ENCODE measurements at places on chromosomes 13 and 19.

DNA sequence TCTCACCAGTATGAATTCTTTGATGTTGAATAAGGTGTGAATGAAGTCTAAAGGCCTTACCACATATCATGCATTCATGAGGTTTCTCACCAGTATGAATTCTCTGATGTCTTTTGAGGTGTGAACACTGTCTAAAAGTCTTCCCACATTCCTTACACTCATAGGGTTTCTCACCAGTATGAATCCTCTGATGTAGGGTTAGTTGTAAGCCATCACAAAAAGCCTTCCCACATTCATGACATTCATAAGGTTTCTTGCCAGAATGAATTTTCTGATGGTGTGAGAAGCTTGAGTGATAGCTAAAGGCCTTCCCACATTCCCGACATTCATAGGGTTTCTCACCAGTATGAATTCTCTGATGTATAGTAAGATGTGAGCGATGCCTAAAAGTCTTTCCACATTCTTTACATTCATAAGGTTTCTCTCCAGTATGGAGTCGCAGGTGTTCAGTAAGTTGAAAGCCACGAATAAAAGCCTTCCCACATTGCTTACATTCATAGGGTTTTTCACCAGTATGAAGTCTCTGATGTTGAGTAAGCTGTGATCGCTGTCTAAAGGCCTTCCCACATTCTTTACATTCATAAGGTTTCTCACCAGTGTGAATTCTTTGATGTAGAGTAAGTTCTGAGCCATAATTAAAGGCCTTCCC, 27.7 kb downstream of the ZNF461 start:
- no peak for DNase-seq

DNA sequence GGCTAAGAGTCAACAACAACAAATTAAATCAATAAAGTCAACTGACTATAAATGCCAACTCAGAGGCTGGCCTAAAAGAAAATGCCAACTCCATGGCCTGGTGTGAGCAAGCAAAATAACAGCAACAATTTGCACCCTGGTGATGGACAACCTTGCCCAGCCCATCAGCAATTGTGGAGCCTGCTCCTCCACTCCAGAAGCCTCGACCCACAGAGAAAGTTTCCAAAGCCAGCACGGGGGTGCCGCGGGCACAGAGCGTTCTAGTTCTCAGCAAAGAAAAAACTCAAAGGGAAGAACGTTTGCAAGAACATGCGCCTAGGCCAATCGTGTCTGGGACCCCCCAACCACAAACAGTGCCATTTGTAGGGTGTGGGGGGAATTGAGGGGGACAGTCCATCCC, 11.3 kb downstream of the EPS15L1 start:
- no peak for DNase-seq

- no peak for DNase-seq
These were observed 244.8 kb downstream of the NHLRC3 start for GRCh38 chr13:39283072-39283471.

DNA sequence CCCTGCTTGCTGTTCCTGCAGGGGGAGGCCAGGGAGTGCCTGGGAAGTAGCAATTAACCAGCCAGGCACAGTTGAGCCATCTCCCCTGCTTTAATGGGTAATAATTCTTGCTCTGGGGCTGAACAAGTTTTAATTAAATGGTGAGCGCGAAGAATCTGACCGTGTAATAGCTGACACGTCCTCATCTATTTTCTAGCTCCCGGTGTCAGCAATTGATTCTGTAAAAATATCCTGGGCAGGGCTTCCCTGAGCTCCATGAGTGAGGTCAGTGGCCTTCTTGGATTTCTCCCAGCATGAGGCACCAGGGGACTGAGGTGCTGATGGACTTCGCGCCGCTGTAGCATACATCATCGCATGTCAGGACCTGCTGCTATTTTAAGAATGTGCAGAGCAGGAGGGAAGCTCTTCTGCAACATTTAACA, 26.9 kb downstream of the SIPA1L3 start:
- no peak for DNase-seq

GRCh38 chr19:42191330-42191729, 26.1 kb downstream of the DEDD2 start:
- no peak for DNase-seq

- DNase-seq, result no peak
These were observed 1.2 kb downstream of the ZNF347 start for GRCh38 chr19:53157626-53158025.

- DNase-seq, result no peak
These were observed at the start of gene CEACAM16 for GRCh38 chr19:44698492-44699201. TSS of gene CEACAM16 (plus strand) at chr19:44699151. CDS start at chr19:44701457, 2,306 bp downstream.

- DNase-seq, result no peak
These were observed 3.0 kb downstream of the PPP6R1 start for GRCh38 chr19:55255618-55256423.

DNA sequence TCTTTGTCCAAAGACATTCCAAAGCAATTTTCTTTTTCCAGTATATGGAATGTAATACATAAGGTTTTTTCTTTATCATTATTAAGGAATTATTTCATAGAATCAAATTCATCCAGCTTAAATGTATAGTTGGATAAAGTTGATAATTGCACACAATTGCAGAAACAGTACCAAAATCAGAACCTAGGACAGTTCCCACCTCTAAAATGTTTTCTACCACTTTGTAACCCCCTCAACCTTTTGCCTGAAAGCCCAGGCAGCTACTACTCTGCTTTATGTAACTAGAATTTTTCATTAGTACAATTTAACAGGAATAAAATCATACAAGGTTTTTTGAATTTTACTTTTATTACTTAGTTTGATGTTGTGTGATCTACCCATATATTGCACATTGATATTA, 98.0 kb downstream of the PRR20E start:
- no peak for DNase-seq

DNA sequence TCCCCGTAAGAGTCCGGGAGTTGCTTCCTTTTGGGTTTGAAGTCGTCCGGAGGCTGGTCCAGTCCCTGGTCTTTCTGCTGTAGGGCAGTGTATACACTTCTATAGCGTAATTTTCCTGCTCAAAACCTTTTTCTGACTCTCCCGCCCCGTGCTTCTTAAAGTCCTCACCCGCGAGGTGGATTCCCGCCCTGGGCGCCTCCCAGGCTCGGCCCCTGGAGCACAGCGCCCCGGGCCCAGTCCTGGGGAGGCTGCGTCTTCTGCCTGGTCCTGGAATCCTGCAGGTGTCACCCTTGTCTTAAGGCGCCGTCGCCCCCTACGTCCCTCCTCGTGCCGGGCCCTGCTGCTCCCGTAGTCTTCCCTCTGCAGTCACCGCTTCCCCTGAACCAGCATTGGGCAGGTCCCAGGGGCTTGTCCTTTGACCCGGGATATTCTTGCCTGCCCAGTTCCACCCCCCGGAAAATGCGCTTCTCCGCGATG, 34.4 kb upstream of the ZNF808 start:
- no peak for DNase-seq

- DNase-seq, result no peak
These were observed 1508.3 kb upstream of the PRR20A start for GRCh38 chr13:55632402-55632801.

- DNase-seq, result no peak
These were observed 28.0 kb downstream of the ZSWIM4 start for GRCh38 chr19:13823256-13823655.

GRCh38 chr13:38012096-38012495, 142.5 kb upstream of the TRPC4 start:
- no peak for DNase-seq

GRCh38 chr13:101612735-101613134, 160.3 kb downstream of the ITGBL1 start:
- no peak for DNase-seq

DNA sequence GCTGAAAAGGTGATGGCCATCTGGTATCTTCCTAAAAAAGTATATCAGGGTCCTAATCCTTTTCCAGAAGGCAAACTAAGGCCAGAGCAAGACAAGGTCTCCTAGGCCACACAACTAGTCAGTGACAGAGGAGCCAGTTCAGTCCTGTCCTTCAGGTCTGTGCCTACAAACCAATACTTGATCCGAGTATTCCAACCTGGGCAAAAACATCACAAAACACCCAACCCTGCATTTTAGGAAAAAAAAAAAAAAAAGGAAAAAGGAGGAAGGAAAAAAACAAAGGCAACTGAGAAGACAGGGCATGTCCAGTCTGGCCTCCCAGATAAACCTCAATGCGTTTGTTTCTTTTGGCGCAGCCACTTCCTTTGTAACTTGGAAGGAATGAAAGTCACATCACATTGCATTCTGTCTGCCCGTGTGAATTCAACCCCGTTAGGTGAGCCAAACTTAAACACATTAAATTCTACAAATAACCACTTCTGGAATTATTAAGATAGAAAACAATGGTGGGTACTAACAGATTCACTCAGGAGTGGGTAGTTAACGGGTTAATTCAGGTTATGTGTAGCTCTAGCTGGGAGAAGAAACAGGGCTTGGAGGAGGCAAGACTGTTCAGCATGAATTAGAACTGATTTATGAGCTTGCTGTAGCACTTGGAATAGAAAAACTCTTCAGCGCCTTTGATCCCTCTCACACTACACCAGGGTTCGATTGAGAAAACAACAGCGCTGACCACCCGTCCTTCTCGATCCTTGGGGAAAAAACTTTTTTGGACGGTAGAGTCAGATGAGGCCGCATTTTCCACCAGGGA, 43.0 kb upstream of the HNRNPA1L2 start:
- no peak for DNase-seq

GRCh38 chr13:93224535-93224934, 2.1 kb upstream of the GPC6 start:
- DNase-seq, result no peak

GRCh38 chr19:3146677-3147100, 10.9 kb downstream of the GNA15 start:
- no peak for DNase-seq

DNA sequence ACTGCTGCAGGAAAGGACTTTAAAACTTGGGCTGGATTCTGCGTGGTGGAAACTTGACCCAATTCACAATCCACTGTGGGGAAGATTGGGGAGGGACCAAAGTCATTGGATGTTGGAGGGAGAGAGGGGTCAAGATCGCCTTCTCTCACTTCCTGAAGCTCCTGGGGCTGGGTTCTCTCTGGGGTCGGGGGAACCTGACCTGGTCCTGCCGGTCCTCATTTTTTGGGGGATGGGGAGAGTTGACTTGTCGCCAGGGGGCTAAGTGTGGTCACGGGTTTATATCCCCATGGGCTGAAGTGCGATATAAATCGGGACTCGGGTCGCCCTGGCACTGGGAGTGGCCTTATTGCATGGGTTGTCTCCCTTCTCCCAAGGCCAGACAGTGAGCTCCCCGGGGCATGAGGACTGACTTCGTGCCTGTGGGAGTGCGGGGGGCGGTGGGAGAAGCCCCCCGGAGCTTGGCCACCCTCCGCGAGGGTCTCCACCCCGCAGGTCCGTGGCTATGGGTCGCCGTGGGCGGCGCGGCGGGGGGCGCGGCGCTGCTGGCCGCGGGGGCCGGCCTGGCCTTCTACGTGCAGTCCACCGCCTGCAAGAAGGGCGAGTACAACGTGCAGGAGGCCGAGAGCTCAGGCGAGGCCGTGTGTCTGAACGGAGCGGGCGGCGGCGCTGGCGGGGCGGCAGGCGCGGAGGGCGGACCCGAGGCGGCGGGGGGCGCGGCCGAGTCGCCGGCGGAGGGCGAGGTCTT, 6.3 kb downstream of the ICAM5 start:
- DNase-seq, result no peak

DNA sequence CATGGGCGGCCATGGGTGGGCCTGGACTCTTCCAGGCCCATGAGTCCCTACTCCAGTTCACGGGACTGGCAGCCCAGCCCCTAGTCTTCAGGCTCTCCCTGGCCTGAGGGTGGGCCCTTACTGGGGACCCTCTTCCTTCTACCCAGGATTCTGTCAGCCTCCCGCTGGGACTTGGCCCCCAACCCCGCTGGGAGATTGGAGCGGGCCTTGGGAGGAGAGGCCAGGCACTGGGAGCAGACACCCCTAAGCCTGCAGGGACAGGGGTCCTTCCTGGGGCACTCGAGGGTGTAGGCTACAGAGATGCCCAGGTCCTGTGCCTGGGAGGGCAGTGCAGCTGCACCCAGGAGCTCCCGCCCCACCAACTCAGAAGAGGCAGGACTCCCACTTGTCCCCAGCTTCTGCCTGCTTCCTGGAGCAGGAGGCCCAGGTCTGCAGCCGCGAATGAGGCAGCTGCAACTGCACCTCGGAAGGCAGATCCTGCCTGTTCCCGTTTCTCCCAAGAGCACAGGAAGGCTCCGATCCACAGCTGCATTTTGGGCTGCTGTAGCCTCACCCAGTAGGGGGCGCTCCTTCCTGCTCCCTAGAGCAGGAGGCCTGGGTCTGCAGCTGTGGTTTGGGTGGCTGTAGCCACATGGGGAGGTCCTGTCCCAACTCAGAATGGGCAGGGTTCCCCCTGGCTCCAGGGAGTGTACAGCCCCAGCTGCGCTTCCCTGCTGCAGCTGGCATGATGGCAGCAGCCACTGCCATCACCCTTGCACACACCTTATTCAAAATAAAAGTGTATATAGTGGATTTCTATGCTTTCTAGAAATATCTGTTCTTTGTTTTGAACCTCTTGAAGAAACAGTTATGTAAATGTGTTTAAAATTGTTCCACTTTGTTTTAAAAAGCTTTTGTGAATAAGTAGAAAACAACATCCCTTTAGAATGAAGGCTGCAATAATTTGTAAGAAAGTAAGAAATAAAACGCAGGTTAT, 46.8 kb downstream of the TEX26 start:
- no peak for DNase-seq

- DNase-seq, result no peak
These were observed 301.7 kb upstream of the NBEA start for GRCh38 chr13:34640179-34640992.

DNA sequence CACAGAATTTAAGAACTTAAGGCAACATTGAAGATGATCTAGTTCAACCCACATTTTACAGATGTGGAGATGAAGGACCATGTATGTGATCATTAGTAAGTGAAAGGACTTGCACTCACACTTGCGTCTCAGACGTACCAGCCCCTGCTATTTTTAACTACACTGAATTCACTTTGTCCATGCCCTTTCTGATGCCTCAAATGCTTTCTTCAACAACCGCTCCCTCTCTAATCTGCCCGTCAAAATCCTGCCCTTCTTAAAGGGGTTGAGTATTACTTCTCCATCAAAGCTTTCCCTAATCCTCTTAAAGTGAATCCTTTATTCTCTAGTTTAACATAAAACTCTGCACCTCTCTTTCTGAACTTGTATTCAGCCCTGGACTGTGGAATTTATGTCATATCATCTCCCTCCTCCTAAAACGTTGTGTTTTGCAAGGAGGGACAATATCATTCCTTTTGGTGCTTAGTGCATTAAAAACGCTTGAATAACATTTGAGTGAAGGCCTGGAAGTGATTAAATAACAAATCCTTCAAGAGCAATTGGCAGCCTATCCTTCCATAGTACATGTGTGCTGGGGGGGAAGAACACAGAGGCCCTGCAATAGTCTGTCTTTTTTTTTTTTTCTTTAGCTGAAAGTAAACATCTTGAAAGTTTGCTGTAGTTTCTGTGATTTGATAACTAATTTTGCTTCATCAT, 493.3 kb downstream of the LMO7 start:
- DNase-seq, result no peak

DNA sequence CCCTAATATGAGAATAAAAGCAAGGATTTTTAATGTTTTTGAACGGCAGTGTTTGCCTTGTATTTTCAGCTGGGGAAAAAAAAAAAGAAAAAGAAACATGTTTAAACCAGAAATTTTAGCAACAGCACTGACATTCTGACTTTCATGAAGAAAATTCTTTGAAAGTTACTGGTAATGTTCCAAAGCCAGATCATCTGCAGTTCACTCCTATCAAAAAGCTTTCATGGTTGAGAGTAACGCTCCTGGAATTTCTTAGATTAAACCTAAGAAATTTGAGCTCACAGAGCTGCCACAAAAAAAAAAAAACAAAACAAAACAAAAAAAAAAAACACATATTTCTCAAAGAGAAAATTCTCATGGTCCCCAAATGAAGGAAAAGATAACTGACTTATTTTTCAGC, 1106.7 kb downstream of the EFNB2 start:
- no peak for DNase-seq

All from cortex of kidney (tissue), 1 donor.